GM18507 (cell line): ENCODE measurements at places on chromosomes 4 and X.

- no peak for DNase-seq
Measured at GRCh38 chr4:30757357-30757756, 37.2 kb downstream of the PCDH7 start.

GRCh38 chr4:52234561-52235440, 183.7 kb downstream of the SPATA18 start:
- no peak for DNase-seq

DNA sequence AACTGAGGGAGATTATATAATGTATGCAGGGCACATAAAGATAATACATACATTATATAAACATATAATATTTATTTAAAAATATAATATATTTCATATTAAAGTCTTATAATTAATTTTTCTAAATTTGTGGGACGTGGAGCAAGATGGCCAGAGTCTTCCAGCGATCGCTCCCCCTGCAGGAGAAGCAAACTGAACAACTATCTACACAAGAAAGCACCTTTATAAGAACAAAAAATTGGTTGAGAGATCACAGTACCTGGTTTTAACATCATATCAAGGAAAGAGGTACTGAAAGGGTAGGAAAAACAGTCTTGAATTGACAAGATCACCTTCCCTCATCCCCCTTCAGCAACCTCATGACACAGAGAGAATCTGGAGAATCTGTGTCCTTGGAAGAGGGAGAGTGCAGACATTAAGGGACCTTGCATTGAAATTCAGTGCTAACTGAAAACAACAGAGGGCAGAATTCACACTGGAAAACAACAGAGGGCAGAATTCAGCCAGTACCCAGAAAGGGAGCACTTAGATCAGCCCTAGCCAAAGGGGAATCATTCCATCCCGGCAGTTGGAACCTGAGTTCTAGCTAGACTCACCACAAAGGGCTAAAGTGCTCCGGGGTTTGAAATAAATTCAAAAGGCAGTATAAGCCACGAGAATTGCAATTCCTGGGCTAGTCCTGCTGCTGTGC, 262.5 kb upstream of the NDST3 start:
- DNase-seq, result no peak

- DNase-seq, result no peak
Measured at GRCh38 chrX:55919367-55920221, 202.0 kb downstream of the RRAGB start.

DNA sequence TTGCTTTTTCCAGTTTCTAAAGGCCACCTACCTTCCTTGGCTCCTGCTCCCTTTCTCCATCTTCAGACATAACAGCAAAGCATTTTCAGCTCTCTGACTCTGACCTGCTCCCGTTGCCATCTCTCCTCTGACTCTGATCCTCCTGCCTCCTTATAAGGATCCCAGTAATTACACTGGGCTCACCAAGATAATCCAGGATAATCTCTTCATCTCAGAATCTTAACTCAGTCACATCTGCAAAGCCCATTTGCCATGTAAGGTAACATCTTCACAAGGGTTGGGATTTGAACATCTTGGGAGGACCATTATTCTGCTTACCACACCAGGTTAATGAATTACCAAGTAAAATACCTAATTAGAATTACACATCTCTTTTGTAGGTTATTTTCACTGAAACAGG, 41.3 kb upstream of the MAGED1 start:
- DNase-seq, result no peak

GRCh38 chr4:5409972-5410618, 298.3 kb downstream of the EVC2 start:
- no peak for DNase-seq

DNA sequence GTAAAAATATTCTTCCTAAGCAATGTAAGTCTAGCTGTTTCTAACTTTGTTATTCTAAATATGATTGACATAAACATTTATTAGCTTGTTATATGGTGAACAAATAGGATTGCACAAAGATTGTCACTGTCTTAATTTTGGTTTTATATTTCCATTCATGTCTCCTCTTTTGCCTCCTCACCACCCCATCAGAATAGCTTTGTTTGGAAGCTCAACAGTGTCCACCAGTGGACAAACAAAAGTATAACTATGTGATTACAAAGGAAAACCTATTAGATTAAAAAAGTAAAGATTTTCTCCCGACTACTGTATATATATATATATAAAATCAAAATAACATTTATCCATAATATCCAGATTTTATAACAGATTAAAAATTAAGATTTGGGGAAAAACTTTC, 468.2 kb downstream of the ZIC3 start:
- DNase-seq, result no peak

GRCh38 chrX:152020888-152021287, 46.4 kb upstream of the GABRE start:
- DNase-seq, result no peak

DNA sequence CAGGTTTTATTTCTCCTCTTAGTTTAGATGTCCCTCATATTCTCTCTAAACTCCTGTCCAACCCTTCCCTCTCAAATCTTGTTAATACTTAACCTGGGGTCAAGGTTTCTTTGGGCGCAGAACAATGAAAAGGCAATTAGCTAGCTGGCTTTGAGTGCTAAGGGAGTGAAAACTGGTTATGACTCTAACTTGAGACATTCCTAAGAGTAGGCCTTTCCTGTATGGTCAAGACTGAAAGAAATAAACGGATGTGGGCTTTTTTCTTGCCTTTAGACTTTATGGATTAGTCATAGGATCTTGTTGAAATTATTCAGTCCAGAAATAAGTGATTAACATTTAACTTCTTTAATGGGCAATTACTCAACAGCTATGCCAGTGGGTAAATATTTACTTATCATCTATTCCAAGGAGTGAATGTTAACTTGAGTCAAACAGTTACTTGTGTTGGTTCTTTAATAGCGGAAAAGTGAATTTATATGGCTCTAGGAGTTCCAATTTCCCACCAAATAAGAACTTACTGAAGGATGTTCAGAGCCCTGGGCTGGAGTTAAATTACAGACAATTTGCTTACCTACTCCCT, 141.7 kb upstream of the SCML1 start:
- DNase-seq, result no peak

GRCh38 chr4:74968456-74969164, 35.7 kb downstream of the PARM1 start:
- DNase-seq, result no peak

GRCh38 chr4:10893395-10893794, 208.8 kb upstream of the CLNK start:
- DNase-seq, result no peak

GRCh38 chr4:61320154-61320553, 120.0 kb downstream of the ADGRL3 start:
- no peak for DNase-seq

- DNase-seq, result no peak
Measured at GRCh38 chrX:110004731-110005369, 1.9 kb downstream of the TMEM164 start.

DNA sequence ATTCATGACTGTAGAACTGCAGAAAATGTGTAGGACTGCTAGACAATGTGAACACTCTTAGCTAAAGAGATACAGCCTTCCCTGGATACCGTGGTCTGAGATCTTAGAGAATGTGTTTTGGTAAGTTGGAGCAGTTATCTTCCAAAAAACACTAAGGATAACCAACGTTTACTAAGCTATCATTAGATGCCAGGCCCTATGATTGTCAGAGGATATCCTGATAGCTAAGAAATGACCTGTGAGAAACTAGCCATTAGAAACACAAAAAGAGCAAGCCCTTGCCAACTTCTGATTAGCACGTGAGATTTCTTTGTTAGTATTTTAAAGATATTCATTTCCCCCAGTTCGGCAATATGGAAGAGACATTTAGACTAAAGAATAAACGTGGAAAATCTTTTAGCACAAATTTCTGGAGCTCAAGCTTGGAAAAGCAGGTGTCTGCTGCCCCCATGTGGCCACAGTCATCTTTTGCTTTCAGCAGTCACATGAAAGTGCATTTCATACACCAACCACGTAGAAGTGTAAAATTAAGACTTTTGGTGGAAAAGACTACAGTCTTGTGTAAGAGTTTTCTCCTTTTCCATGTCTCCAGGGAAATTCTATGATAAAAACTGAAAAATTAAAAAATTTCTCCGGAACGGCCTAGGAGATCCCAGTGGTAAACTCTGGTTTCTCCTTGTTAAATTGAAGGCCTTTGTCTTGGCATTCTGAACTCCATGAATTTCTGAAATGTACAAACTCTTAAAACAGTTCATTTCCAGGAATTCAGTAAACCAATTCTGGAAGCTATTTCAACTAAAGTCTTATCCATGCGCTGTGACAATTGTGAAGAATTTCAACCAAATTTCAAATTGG, 136.4 kb downstream of the ZNF674 start:
- DNase-seq, result peak; percentile 12

DNA sequence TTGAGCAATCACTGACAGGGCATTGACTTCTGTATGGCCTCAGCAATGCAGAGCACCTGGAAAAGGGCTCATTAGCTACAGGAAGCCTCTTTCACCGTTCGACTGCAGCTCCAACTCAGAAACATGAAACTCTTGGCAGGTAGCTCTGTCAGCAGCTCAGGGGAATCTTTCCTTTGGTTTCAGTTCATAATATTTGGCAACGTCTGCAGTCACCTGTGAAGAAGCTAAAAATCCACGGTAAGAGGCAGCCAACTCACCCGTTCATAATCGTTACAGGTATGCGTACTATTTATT, 354.9 kb downstream of the CAMK2D start:
- DNase-seq, result no peak

DNA sequence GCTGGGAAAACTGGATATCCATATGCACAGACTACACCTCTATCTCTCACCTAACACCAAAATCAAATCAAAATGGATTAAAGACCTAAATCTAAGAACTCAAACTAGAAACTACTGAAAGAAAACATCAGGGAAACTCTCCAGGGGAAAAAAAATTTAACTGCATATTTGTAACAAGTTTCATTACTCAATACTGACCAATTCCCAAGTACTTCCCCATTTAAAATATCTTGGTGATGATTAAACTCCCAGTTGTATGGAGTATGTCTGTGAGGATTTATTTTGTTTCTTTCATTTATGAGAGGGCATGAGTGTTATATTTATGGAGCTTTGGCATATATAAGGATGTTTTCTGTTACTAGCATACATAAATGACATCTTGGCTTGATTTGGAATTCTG, 112.3 kb upstream of the IL15 start:
- no peak for DNase-seq

- no peak for DNase-seq
Measured at GRCh38 chrX:22959204-22959920, 40.4 kb upstream of the DDX53 start.

GRCh38 chr4:24195991-24196736, 306.3 kb upstream of the PPARGC1A start:
- no peak for DNase-seq

- DNase-seq, result no peak
Measured at GRCh38 chr4:55500072-55500471, 46.6 kb downstream of the CLOCK start.

DNA sequence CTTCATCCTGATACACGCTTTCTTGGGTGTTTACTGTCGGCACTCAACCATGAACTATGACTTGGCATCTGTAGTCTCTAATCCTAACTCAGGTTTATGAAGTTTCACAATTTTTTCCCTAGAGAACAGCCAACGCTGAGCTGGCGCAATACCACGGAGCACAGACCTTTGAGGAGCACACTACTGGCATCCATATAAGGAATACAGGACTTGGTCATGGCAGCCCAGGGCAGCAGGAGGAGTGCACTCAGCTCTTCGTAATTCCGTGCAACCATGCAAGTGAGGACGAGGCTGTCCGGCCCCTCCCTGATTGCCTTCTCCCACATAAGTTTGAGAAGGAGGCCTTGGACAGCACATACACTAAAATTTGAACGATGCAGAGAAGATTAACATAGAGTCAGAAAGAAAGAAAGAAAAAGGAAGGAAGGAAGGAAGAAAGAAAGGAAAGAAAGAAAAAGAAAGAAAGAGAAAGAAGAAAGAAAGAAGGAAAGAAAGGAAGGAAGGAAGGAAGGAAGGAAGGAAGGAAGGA, 41.0 kb upstream of the PDLIM5 start:
- no peak for DNase-seq

DNA sequence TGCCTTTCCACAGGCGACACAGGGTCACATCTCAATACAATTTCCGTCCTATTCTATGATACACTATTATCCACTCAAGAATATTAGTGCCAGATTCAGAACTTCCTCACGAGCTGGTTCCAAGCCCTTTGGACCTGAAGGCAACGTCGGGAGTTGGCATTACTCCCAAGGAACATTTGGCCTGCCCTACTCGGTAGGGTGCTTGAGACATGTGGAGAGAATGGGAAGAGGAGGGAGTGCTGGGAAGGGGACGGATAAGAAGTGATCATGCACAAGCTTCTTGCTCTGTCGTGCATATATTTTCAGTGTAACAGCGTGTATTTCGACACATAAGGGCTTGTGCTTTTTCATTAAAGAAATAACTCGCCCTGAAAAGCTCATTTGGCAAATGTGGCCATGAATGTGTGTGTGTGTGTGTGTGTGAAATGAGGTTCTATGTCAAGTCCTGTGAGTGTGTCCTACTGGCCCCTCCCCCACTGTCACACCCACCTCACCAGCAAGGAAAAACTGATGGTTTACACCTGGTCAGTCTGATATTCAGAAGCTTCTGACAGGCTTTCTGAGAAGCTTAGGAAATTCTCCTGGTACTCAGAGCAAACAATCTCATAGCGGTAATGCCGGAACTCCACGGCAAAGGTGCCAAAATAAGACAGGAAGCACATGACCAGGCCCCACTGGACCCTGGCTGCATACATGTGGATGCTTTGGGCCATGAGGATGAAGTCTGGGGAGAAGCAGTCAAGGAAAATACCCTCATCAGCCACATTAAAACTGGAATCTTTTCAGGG, 54.8 kb downstream of the ENOPH1 start:
- no peak for DNase-seq

GRCh38 chrX:151812661-151813060, 78.1 kb downstream of the CNGA2 start:
- no peak for DNase-seq

DNA sequence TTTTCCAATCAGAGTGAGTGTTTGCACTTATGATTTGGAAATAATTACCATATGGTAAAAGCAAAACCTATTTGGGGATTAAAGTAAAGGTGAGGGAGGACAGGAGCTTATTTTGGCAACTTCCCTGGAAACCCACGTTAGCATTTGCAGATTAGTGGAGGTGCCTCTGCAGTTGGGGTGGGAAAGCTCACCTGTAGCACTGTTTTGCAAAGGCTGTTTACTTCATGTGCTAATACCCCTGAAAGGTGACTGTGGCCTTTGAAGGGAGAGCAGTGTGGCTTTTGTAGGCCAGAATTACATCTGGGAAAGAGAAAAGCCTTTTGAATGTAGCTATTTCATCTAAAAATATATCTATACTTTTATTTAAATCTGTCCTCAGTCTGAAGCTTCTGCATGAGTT, 9.4 kb downstream of the SUPT20HL1 start:
- no peak for DNase-seq

- DNase-seq, result no peak
Measured at GRCh38 chr4:26786916-26787315, 73.7 kb upstream of the STIM2 start.
